ENCODE measurements at places on chromosomes 7 and 10.

DNA sequence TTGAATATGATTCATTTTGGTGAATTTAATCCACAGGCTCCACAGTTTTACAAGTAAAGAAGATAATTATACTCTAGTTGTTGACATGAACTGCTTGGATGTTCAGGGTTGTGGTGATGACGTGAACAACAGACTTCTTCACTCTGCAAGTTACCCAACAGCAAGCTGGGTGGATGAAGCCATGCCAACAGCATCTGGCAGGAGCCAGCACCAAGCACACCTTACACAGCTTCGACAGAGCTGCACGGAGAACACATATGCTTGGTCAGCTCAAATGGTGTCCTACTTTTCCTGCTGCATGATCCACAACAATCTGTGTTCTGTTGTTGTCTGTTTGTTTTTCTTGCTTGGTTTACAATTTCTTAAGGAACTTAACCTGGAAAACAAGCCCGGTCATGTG, 9.8 kb downstream of the NOD1 start:
- DNase-seq, result peak; percentile 77

- DNase-seq, result no peak
These were observed 214.9 kb upstream of the ZMIZ1 start for GRCh38 chr10:78853864-78854263.

DNA sequence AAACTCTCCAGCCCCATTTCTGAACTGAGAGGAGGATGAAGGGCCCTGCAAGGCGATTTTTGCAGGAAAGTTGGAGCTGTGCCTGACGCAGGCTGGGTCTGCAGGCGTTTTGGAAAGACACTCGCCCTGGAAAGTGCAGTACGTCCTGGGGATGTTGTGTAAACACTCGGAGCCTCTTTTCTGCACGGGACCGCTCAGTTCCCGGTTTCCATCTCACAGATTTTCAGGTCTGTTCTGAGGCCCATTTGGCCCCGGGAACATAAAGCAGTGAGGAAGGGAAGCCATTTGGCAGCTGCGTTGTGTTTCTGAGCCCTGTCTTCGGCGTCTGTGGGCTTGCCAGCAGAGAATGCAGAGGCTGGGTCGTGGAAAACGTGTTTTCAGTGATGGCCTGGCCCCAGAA, 655.0 kb upstream of the MGMT start:
- DNase-seq, result no peak

GRCh38 chr10:112915590-112916572, 34.2 kb upstream of the TCF7L2 start:
- DNase-seq, result peak; percentile 45

DNA sequence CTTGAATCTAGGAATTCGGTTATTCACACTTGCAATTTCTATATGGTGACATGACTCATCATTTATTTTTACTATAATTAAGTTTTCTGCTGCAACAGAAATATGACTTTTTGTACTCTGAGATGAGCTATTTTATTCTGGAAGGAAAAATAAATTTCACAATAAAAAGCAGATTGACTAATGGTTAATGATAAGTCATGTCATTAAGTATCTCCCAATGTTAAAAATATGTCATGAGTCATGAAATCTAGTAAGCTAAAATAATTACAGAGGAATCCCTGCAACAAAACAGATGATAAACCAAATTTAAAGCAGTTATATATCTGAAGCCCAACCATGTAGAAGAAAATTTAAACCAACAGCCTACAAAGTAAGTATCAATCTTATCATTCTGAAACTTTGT, 149.2 kb downstream of the CACNA2D1 start:
- peak; percentile 65 for DNase-seq

- peak; percentile 56 for DNase-seq
These were observed 8.3 kb downstream of the SFRP4 start for GRCh38 chr7:37908221-37908788.

GRCh38 chr10:72802763-72803505, 90.6 kb upstream of the OIT3 start:
- peak; percentile 68 for DNase-seq

DNA sequence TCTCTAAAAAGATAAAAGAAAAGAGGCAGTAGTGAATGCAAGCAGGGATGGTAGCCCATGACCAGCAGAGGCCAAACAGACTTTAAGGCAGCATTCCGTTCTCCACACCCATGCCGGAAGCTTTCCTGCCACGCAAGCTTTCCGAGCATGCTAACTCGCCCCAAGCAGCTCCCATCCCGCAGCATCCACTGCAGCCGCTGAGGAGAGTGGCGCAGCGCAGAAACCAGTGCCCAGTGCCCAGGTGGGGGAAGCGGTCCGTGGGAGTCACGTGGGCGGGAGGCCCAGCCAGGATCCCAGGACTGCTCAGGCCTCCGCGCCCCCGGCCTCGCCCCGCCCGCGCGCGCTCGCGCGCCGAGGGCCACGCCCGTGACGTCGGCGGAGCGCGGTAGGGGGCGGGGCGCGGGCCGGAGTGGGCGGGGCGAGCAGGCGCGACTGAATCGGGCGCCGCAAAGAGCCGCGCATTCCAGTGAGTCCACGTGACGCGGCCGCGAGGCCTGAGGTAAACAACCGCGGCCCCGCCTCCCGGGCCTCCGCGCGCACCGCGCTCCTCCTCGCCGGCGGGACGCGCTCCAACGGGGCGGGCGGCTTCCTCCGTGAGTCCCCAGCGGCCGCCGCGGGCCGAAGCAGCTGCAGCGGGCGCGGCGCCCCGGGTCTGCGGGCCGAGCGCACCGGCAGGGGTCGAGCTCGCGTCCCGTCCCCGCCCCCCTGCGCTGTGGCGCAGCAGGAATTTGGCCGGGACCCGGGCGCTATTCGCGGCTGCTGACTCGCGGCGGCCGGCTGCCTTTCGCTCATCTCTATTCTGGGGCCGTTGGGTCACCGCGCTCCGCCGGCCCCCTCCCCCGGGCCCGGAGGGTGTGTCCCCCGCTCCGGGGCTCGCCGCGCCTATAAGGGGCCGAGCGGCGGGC, at the start of gene OTUD1:
Gene OTUD1 (plus strand): TSS at position 529 of the 905 bp plus-strand sequence. CDS start 383 bp downstream, outside the sequence.
- DNase-seq, result peak; percentile 99

DNA sequence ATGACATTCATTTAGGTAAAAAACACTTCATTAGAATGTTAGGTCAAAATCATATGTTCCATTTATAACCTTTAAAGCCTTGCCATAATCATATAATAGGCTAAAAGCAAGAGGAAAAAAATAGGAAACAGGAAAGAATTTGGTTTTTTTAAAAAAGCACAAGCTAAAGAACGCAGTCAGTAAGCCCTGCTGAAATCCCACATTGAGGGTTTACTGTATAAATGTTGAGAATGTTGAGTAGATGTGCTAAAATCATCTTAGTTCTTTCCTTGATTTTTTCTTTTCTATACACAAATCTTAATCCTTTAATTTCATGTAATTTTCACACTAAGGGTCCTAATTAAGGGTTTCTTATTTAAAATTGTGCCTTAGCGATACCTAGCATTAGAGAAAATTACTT, 133.0 kb downstream of the TSPAN12 start:
- no peak for DNase-seq

GRCh38 chr10:102106998-102107397, 13.2 kb downstream of the LDB1 start:
- DNase-seq, result no peak

GRCh38 chr7:131909151-131909768, 352.8 kb upstream of the PODXL start:
- DNase-seq, result peak; percentile 12

- peak; percentile 97 for DNase-seq
These were observed 171.4 kb downstream of the ST7 start for GRCh38 chr7:117124591-117125220.

DNA sequence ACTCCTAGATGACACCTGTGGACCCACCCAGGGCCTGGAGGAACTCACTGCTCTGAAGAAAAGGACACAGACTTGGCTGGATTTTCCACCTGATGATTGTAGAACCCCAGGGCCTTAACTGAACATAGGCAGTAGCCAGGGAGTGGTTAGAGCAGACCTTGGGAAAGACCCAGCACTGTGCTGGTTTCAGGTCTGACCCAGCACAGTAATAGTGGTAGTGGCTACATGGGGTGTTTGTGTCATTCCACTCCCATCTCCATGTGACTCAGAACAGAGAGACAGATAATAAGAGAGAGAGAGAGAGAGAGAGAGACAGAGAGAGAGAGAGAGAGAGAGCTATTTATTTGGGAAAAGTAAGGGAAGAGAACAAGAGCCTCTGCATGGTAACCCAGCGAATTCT, 239.1 kb upstream of the MEOX2 start:
- DNase-seq, result no peak

GRCh38 chr10:2933924-2934323, 133.4 kb upstream of the PFKP start:
- DNase-seq, result no peak

DNA sequence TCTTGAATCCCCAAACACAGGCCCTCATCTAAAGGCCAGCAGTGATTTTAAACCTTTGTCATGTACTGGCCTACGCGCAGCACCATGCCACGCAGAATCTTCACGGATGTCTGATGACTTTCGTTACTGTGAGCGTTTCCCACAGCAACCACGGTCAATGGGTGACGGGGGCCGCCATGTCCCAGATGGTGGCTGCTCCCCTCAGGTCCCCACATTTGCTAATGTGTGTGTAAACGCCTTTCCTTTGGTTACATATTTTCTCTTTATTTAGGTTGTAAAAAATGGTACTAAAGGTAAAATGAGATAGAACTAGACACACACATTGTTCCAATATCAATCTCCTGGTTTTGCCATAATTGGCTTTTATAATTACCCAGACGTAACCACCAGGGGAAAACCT, 551.8 kb downstream of the DNAJB6 start:
- DNase-seq, result no peak

DNA sequence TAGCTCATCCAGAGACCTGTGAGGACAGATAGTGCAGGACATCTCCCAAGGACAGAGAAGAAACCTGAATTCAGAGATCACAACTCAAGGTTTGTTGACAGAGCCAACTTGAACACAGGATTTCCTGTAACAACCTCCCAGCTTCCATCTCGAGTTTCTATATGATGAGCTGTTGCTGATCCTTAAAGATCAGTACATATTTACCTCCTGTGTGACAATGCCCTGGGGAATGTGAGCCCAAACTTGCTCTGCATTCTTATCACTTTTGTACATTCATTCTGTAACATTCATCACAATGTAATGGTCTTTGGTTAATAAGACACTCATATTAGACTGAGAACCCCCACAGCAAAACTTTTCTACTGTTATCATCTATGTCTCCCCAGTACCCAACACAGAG, 468.6 kb downstream of the XPNPEP1 start:
- DNase-seq, result no peak

GRCh38 chr7:103343758-103344452, 662 bp downstream of the DNAJC2 start:
- DNase-seq, result peak; percentile 72

DNA sequence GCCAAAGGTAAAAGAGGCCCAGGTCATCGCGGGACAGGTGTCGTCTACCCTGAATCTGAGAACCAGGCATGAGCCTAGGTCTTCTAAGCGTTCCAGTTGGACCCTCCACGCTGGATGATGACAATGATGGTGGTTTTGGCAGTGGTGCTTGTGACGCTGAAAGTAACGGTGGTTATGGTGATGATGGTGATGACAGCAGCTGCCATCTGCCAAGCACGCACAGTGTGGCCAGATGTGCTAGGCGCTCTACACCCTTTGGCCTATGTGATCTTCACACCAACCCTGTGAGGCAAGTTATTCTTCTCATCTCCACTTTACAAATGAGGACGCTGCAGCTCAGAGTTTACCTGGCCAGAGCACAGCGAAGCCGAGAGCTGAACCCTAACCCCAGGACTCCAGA, 93.9 kb downstream of the FAM53B start:
- no peak for DNase-seq

GRCh38 chr7:30470163-30470770, 8.3 kb downstream of the NOD1 start:
- DNase-seq, result peak; percentile 72

DNA sequence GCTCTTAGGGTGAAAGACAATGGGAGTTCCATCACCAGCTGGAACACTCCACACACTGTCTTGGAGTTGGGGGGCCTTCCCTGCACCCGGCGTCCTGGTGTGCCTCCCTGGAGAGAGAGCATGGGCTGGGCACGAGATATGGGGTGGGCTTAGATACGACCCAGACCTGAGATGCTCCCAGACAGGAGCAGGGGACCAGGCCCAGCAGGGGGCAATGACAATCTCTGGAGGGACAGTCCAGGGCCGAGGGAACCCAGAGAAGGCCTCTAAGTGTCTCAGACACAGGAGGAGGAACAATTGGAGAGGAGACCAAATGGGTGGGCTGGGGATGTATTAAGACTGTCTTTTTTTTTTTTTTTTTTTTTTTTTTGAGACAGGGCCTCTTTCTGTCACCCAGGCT, 40.0 kb downstream of the MYL10 start:
- DNase-seq, result no peak

DNA sequence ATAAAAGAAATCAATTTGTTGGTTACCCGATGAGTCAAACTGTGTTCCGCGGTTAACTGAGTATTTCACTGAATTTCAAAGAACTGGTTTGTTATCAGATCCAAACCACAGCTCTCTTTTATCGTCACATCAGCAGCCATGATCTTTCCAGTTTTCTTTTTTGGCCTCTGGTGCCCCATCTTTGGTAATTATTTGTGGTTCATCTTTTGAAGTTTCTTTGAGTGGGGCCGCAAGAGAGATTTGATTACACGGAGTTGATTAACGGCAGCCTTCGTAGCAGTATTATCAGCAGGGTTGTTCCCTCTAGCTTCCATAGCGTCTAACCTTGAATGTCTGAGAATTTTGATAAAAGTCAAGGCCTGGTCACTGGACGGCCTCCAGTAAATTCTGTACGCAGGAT, 154.9 kb upstream of the TNRC18 start:
- DNase-seq, result no peak

- peak; percentile 49 for DNase-seq
These were observed 166.9 kb upstream of the RNF32 start for GRCh38 chr7:156473476-156474240.

DNA sequence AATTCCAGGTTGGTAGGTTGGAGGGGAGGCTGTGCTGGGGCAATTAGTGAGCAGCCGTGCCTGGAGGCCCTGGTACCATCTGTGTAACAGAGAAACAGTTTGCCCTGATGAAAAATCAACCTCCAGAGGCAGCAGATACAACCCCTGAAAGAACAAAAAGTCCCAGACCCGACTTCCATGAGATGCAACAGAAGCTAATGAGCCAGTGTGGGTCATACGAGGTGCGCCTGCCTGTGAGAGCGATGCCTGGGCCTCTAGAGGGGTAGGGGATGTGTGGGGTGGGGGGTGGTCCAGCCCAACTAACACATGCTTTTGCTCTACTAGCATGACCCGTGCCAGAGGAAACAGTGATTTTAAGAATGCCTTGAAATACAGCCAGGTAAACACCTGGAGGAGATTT, 39.3 kb downstream of the CELF2 start:
- DNase-seq, result no peak

- DNase-seq, result peak; percentile 46
These were observed 34.8 kb upstream of the AGR2 start for GRCh38 chr7:16839646-16840045.

- no peak for DNase-seq
These were observed 169.2 kb upstream of the AHR start for GRCh38 chr7:17129218-17129617.

GRCh38 chr7:45919231-45919784, 1.8 kb downstream of the IGFBP3 start:
- DNase-seq, result peak; percentile 44

DNA sequence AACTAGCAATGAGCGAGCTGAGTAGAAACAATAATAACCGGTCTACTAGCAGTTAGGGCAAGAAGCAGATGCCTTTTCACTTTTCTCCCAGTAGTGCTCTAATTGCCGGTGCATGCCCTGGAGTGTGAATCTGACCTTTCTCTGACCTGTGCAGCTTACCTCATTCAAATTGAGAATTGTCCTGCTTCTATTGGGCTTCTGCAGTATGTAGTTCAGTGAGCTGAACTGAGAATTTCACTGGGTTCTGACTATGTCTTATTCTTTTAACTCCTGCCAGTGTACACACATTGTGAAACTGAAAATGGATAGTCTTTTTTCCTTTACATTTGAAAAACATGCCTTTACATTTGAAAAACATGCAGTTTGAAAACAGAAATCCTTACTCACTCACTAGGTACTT, 157.9 kb upstream of the GRM3 start:
- DNase-seq, result no peak
